Right forelimb (tissue), 1 donor: ENCODE measurements at places on chromosomes 4 and X.

GRCh38 chr4:117328333-117328732, 243.0 kb upstream of the TRAM1L1 start:
- DNase-seq: no peak

DNA sequence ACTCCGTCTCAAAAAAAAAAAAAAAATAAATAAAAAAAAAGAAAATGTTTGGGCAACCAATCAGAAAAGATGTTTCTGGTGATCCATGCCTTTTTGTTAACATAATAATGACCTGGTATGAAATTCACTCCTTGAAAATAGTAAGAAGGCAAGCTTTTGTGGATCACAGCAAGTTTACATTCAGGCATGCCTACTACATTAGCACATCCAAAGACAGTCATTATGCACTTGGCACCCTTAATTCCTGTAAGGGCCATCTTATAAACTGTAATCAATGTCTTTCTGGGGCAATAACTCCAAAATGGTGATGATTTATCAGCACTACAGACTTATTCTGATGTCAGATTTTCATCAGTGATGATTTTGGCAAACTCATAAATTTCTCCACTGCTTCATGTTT, 1871.6 kb upstream of the AGA start:
- no peak for DNase-seq

- DNase-seq: no peak
Measured at GRCh38 chr4:75696071-75696470, 22.9 kb upstream of the G3BP2 start.

GRCh38 chrX:8731559-8732395, at the start of gene ANOS1:
ANOS1 (minus strand) TSS chrX:8732137; CDS start chrX:8732036, 101 bp downstream.
- DNase-seq: peak; percentile 76

GRCh38 chr4:154982187-154983047, 201.3 kb downstream of the RBM46 start:
- DNase-seq: peak; percentile 54

- no peak for DNase-seq
Measured at GRCh38 chrX:134647477-134647877, 10.8 kb downstream of the PLAC1 start.

DNA sequence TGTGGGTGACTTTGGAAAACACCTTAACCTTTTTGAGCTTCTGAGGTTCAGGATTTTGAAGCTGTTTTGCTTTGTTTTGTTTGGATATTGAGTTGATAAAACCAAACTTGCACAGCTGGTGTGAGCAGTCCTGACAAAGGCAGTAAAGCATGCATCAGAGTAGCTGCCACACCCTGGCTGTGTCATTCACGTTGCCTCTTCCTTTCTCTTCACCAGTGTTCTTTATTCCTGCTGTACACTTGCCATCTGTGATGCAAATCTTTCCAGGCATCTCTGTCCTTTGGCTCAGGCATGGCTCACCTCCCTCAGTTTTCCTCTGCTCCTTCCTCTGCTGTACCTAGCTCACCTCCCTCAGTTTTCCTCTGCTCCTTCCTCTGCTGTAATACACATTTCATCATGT, 1850.2 kb upstream of the AGA start:
- DNase-seq: no peak

DNA sequence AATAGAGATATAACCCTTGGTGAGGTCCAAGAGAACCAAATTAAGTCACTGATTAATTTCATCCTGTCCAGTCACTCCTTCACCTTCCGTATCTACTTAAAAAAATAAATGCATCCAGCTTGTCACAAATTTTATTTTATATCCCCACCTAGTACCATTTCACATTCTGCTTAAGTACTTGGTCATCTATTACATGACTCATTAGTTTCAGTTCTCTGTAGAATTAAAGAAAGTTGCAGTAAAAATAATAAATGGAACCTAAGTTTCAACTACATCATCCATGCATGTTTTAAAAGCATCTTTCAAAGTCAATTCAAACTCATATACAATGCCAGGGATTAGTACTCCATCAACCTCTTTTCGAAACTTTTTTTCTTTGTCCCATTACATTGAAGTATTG, 130.2 kb downstream of the SH2D1A start:
- no peak for DNase-seq

DNA sequence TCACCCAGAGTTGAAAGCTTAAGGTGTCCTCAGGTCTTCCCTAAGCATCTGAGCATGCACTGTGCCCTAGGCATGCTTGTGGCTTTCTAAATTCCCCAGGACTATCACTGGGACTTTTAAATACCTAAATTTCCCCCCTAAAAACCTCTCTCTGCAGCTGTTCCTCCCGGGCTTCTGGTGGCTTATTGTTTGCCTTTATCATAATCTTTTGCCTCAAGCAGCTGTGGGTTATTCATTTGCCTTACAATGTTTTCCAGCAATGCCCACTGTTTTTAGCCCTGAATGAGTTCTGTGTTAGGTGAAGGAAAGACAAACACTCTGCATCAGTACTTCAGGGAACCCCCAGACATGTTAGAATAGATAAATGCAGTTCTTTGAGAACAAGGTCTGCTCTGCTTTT, 455.0 kb downstream of the ZIC3 start:
- no peak for DNase-seq

DNA sequence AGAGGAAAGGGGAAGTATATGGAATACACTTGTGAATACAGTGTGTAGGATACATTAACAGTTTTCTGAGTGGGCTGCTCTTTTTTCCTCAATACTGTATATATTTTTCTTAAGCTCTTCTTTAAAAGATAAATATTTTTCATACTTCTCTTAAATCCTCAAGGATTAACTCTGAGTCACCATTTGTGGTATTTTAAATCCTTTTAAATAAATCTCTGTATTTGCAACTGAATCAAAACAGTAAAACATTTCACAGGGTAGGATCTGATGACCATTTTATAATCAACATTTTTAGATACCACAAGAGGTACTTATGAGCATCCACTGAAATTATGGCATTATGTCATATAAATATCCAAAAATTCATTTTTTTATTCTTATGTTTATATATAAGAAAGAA, 87.6 kb downstream of the GAB1 start:
- DNase-seq: no peak

- DNase-seq: no peak
Measured at GRCh38 chrX:84216406-84216805, 28.4 kb upstream of the RPS6KA6 start.

- no peak for DNase-seq
Measured at GRCh38 chrX:103565752-103566151, 19.6 kb upstream of the TCEAL4 start.

DNA sequence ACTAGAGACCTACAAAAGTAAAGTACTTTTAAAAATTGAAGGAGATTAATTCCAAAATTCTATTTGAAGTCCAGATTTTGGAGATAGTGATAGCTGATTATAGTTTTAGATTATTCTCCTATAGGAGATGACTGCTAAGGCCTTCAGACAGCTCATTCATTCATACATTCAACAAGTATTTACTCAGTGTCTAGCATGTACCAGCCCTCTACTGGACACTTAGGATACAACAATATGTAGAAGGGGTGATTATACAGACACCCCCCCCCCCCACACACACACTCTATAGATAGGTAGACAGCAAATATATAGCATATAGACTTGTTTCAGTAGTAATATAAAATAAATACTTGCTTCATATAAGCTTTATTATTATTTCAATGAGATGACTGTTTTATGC, 60.4 kb upstream of the TAF9B start:
- DNase-seq: no peak

GRCh38 chrX:154018518-154019060, 1.1 kb downstream of the IRAK1 start:
- DNase-seq: no peak

GRCh38 chr4:137000432-137000831, 531.9 kb downstream of the PCDH18 start:
- no peak for DNase-seq

GRCh38 chrX:50003927-50004326, 81.5 kb downstream of the CLCN5 start:
- DNase-seq: no peak

GRCh38 chrX:154040863-154041262, 21.2 kb upstream of the IRAK1 start:
- DNase-seq: no peak

DNA sequence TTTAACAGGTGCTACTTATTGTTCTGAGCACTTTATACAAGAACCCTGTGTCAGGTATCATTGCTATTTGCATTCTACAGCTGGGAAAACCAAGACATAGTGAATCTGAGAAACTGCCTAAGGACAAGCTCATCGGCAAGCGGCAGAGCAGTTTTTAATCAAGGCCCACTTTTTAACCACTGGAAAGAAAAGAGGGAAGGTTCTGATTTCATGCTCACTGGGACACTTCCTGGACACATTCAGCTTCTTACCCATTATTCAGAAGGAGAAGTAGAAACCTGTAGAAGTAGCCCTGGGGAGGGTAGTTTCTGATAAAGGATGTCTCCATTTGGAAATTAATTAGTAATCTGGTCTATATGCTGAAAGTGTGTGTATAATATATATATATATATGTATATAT, 2.5 kb upstream of the LNX1 start:
- DNase-seq: no peak

- DNase-seq: peak; percentile 46
Measured at GRCh38 chr4:52861171-52861823, 820 bp upstream of the RASL11B start.

DNA sequence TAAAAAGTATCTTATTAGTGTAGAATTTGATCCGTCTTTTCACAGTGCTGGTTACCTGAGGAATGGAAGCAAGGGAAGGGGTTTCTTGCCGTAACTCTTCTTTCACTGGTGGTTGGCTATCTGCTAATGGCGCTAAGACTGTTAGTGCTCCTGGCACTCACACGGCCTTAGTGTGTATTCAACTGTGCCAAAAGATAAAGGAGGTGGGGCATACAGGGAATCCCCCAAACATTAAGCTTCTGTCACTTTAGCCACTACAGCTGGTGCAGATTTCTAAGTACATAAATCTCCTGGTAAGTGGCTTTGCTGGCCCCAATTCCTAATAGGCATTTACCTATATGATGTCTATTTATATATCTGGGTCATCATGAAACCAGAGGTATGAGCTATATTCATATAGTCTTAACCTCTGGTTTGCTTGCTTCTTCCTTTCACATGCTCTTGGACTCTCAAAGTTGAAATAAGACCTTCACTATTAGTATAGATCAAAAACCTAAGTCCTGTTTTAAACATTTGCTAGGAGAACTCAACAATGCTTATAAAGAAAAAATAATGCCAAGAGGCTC, 95.1 kb downstream of the TSPAN7 start:
- no peak for DNase-seq

DNA sequence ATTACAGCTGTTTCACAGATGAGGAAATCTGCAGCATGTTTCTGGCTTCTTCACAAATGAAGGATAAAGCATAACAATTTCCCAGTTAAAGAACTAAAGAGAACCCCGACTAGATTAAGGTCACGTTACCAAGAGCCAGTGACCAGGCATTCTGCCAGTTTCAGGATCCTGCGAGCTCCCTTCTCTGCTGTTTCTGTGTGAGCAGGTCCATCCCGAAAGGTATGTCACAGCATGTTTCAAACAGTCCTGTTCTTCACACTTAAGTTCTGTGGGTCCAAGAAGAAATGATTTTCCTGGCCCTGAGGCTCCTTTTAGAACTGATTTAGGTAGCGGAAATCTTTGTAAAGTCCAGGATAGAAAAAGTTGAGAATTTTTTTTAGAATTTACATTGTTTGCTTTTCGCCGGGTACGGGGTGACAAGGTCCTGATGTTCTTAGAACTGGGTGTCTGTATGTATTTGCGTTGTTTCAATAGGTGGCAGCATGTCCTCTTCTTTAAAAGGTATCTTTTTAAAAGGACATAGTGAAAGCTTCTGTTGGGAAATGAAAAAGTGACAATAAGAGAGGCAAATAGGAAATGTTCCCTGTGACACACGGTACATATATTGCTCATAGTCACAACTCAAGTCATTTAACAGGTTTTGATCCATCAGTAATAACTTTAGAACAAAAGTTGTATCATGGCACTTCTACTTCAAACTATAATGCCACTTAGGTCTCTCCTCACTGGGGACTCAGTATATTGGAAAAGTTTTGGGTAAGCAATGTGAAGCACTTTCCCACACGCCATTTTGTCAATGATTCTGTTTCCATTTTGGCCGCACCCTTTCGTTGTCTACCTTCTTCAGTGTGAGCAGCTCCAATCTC, 18.4 kb downstream of the IL21 start:
- no peak for DNase-seq

DNA sequence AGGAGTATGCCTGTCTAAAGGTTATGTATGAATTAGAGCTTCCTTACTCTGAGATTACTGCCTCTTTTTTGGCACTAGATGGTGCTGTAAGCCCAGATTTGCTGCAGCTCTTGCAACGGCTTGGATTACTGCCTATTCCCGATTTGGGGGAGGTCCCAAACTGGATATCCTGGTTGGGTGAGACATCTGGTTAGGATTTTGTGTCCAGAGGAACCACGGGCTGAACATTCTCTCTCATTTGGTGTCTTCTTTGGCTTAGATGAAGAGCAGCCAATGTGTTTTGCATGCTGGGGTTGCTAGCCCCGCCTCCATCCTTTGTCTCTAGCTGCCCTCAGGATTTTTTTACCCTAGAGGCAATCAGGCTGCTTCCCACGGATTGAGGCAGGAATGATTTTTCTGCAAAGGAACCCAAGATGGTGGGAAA, 31.9 kb downstream of the F8A1 start:
- DNase-seq: peak; percentile 56

DNA sequence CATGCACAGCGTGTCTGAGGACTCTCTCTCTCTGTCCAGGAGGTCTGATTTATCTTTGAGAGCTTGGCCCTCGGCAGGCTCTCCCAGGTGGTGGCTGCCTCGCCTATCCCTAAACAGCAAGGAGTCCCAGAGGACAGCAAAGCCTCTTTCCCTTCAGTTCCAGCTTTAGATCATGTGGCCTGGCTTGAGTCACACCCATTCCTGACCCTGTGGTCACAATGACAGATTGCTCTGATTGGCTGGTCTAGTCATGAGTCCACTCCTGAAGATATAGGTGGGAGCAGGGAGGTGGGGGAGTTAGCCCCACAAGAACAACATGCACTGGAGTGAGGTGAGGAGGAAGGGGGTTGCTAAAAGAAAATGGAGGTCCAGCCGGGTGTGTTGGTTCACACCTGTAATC, 12.1 kb upstream of the PORCN start:
- no peak for DNase-seq

DNA sequence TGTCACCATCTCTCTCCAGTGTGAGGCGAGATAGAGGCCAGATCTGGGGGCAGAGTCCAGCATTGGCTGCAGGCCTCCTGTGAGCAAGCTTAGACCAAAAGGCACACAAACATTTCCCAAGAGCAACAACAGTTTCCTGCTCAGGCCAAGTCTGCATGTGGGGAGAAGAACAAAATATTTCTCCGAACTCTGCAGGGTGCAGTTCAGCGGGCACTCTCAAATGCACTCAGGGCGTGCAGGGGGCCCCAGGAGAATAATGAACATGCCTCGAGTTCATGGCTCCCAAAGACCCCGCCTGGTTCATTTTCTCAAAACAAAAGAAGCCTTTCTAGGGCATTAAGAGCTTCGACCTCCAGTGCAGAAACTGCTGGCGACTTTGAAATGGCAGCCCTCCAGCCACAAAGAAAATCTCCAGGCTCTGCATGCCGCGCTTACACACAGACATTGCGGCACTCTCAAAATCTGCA, 57.8 kb upstream of the HELT start:
- DNase-seq: no peak

- DNase-seq: no peak
Measured at GRCh38 chr4:10655968-10656367, 28.6 kb downstream of the CLNK start.
